ENCODE measurements at places on chromosomes 2 and 18.

- DNase-seq = no peak
Observed at GRCh38 chr2:240322231-240322955, 113.1 kb upstream of the GPC1 start.

DNA sequence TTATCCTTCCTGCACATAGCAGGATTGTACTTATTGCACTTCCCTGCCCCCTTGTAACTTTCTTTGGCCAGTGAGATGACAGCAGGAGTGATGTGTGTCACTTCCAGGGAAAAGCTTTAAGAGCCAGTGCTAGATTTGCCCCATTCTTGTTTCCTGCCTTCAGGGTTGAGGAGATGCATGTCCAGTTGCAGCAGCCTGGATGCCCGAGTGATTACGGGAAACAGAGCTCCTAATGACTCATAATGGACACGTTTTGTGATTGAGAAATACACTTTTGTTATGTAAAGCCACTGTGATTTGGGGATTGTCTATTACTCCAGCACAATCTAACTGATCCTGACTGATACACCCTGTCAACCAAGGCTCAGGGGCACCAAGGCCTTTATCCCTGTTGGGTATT lies 5.0 kb upstream of the TET3 start:
- DNase-seq = no peak

DNA sequence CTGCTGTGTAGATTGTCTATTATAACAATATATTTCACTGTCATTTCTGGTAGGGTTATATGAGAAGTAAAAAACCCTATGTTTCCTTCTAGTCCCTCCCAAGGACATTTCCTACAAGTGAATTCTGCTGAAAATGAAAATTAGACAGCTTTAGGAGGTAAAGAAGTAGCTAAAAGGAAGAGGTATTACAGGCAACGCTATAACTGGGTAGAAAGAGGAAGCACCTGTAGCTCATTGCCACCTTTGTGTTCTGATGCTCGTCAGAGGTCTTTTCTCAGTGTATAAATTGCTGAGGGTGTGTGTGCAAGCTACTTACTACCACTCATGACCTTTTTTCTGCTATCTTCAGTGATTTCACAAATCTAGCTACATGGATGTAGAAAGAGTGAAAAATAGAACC lies 1.4 kb downstream of the DNAJC10 start:
- DNase-seq = no peak

- no peak for DNase-seq
Observed at GRCh38 chr2:120949957-120950590, 214.4 kb downstream of the GLI2 start.

- DNase-seq = no peak
Observed at GRCh38 chr2:55772109-55772980, 78.7 kb upstream of the PNPT1 start.

- DNase-seq = no peak
Observed at GRCh38 chr2:74618410-74619083, 29.6 kb downstream of the M1AP start.

- DNase-seq = no peak
Observed at GRCh38 chr2:79993144-79993543, 311.4 kb downstream of the LRRTM1 start.

DNA sequence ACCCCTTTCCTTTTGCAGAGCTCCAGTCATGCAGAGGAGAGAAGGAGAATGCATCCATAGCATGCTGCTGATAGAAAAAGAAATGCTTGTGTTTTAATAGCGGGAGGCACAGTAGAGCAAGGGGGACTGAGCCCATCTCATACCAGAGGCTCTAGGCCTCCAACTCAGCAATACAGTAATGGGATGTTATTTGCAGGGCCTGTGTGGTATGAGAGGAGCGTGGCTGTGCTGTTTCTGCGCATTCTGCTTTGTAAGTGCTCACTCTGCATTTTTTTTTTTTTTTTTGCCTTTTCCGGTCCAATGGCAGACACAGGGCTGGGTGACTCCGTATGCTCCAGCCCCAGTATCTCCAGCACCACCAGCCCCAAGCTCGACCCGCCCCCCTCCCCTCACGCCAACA lies 200.0 kb downstream of the GBX2 start:
- peak; percentile 0 for DNase-seq

- no peak for DNase-seq
Observed at GRCh38 chr2:106546391-106546990, 59.3 kb downstream of the CD8B2 start.

DNA sequence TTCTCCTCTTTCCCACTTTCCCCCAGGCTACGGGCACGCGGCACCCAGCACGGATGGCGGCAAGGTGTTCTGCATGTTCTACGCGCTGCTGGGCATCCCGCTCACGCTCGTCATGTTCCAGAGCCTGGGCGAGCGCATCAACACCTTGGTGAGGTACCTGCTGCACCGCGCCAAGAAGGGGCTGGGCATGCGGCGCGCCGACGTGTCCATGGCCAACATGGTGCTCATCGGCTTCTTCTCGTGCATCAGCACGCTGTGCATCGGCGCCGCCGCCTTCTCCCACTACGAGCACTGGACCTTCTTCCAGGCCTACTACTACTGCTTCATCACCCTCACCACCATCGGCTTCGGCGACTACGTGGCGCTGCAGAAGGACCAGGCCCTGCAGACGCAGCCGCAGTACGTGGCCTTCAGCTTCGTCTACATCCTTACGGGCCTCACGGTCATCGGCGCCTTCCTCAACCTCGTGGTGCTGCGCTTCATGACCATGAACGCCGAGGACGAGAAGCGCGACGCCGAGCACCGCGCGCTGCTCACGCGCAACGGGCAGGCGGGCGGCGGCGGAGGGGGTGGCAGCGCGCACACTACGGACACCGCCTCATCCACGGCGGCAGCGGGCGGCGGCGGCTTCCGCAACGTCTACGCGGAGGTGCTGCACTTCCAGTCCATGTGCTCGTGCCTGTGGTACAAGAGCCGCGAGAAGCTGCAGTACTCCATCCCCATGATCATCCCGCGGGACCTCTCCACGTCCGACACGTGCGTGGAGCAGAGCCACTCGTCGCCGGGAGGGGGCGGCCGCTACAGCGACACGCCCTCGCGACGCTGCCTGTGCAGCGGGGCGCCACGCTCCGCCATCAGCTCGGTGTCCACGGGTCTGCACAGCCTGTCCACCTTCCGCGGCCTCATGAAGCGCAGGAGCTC lies 35.4 kb downstream of the KCNK3 start:
- DNase-seq = no peak

DNA sequence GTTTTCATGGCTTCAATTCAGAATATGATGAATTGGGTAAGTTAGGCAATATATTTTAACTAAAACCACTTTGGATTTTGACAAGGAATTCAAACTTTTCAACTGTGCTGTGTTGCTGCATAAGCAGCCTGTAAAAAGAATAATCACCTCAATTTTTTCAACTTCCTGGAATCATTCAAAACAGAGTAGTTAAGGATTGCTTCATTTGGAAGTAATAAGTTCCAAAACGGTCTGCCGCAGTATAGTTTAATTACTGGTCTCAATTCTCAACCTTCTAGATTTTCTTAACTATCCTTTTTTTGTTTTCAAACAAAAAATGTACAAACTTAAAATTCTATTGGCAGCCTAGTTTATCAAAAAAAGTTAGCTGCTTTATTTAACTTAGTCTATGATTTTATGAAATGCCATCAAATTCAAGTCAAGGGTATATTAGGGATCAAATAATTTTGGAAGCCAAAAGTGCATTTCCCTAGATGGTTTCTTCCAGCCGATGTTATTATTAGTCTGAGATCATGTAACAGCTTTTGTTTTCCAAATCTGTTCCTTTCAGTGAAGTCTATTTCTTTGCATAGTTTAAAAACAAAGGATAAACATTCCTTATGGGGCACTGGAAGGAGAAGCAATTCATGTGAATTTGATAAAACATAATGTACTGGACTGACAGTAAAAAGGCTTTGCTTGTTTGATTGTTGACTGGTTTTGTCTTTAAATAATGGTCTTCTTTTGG lies 76.1 kb upstream of the ETAA1 start:
- DNase-seq = no peak

- no peak for DNase-seq
Observed at GRCh38 chr2:24855726-24856125, 62.5 kb downstream of the CENPO start.

GRCh38 chr2:141109633-141110032 lies 1021.2 kb downstream of the LRP1B start:
- DNase-seq = no peak

DNA sequence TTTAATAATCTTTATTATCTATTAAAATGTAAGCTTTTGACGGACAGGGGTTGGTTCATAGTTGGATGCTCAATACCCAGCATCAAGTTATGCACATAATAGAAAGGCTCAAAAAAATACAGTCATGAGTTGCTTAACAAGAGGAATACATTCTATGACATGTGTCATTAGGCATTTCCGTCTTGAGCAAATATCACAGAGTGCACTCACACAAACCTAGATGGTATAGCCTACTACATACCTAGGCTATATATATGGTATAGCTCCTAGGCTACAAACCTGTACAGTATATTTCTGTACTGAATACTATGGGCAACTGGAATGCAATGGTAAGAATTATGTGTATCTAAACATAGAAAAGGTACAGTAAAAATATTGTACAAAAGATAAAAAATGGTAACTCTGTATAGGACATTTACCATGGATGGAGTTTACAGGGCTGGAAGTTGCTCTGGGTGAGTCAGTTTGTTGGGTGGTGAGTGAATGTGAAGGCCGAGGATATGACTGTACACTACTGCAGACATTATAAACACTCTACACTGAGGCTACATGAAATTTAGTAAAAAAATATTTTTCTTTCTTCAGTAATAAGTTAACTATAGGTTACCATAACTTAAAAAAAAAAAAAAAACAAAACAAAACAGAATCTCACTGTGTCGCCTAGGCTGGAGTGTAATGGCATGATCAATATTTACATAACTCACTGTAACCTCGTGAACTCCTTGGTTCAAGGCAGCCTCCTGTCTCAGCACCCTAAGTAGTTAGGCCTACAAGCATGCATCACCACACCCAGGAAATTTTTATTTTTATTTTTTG lies 201.2 kb downstream of the NBAS start:
- DNase-seq = no peak

GRCh38 chr2:98089941-98090340 lies 3.0 kb downstream of the VWA3B start:
- DNase-seq = no peak

- DNase-seq = no peak
Observed at GRCh38 chr2:120820953-120821279, 85.2 kb downstream of the GLI2 start.

GRCh38 chr18:80225685-80226084 lies 21.6 kb downstream of the PARD6G start:
- DNase-seq = no peak

DNA sequence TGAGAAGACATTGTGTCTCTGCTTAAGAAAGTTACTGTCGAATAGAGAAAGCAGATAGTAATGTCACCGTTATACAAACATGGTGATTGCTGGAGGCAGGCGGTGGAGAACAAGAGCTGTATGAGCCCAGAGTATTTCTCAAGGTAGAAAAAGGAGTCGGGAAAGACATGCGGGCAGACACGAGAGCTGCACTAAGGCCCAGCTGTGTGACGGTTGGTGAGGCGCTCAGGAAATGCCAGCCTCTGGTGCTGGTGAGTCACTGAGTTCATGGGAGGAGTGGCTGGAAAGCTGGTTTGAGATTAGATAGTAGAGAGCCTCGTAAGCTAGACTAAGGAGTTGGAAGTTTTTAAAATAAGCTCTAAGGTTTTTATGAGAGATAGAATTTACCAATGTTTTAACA lies 390.9 kb upstream of the TRIB2 start:
- DNase-seq = no peak

GRCh38 chr2:2769481-2770431 lies 438.7 kb upstream of the MYT1L start:
- no peak for DNase-seq

DNA sequence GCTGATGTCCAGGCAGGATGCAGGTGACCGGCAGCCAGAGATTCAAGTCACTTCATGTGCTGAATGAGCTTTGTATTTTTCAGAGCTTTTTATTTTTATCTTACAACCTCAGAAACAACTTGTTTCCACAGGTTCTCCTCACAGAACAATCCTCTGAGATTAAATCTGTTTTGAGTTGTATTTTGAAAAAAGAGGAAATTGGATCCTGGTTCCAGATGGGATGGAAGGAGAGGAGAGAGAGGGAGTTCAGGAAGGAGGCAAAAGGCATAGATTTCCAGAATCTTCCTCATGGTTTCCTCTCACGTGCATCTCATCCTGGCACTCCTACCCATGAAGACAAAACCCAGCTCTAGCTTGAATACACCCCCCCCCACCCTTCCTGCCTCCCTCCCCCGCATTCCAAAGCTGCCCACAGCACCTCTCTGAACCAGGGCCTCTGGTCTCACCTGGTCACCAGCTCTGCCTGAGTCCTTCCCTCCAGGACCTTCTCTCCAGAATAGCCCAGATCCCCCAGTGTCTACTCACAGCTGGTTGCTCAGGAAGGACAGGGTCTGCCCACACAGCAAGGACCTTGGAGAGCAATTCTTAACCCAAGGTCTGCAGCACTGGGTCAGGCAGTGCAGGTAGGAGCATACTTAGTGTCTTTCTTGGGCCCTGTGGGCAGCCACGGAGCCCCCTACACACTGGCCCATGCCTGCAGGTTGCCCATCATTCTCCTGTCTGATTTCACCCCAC lies 104.7 kb downstream of the ZFP36L2 start:
- DNase-seq = no peak

GRCh38 chr18:79789901-79790890 lies 7.5 kb upstream of the KCNG2 start:
- no peak for DNase-seq

GRCh38 chr2:129759472-129760010 lies 219.9 kb upstream of the RAB6C start:
- DNase-seq = no peak

- DNase-seq = no peak
Observed at GRCh38 chr2:137857881-137858280, 106.4 kb upstream of the HNMT start.

DNA sequence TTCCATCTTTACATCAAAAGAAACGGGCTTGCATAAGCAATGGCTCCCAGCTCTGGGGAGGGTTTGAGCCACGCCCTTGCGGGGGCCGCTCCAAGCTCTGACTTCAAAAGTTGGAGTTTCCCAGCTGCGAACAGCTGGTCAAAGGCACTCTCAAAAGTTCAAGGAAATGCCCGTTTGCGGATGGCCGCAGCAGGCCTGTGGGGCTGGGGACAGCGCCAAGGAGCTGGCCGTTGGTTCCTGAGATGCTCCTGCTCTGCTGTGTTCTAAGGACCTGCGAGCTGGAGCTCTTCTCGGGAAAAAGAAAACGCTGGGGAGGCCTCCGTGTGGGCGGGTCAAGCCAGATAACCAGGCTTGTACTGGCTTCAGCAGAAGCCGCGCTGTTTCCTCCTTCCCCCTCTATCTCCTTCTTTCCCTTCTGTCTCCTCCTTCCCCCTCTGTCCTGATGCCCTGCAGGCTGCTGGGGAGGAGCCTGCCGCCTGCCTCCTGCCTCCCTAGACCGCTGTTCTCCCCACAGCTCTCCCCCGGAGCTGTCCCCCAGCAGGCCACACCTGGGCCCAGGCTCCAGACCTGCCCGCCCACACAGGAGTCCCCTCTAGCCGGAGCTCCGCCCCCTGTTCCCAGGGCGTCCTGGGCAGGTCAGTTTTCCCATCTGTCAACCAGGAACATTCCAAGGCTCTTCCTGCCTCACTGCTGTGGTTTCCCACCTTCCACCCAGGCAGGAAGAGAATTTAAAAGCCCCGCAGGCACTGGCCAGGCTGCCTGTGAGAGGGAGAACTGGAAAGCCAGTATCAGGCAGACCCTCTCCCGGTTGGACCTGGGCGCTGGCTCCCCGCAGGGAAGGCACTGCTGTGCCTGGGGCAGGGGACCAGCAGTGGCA lies 14.1 kb downstream of the KLF11 start:
- no peak for DNase-seq

- DNase-seq = no peak
Observed at GRCh38 chr2:238518172-238518820, 91.6 kb downstream of the ASB1 start.

GRCh38 chr2:96710985-96711384 lies 28.9 kb downstream of the LMAN2L start:
- no peak for DNase-seq

- no peak for DNase-seq
Observed at GRCh38 chr2:22800412-22800811, 584.6 kb upstream of the KLHL29 start.
